ENCODE measurements at places on chromosomes 5 and 9.

DNA sequence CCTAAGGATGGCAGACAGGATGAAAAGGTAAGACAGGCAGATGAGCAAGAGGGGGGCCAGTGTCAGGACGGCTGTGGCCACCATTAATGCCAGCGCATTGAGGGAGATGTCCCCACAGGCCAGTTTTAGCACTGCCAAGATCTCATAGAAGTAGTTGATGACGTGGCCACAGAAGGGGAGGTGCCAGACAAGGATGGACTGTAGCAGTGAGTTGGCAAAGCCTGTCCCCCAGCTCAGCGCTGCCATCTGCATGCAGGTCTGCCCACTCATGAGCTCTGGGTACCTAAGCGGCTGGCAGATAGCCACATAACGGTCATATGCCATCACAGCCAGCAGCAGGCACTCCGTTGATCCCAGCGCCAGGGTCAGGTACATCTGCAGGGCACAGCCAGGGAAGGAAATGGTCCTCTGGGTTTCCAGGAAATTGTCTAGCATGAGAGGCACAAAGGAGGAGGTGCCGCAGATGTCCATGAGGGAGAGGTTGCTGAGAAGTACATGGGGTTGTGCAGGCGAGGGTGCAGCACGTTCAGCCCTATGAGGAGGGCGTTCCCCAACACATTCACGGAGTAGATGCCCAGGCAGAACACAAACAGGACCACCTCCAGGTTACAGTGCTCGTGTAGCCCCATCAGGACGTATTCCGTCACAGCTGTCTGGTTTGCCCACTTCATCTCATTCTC is 10.8 kb downstream of the OR13J1 start:
- no peak overlapping the region for H3K27ac ChIP-seq
- DNase-seq: no peak
- no peaks in the 10 kb centered on the region for H3K4me1 ChIP-seq
- H3K4me3 ChIP-seq: no peak overlapping the region
- H3K36me3 ChIP-seq: no peaks in the 10 kb centered on the region

- peak overlapping the region; percentile 74 for H3K4me3 ChIP-seq
- no peaks in the 10 kb centered on the region for H3K27me3 ChIP-seq
- H3K36me3 ChIP-seq: no peaks in the 10 kb centered on the region
- peaks cover 48% of the 10 kb centered on the region for H3K4me1 ChIP-seq
- no peak for DNase-seq
Measured at GRCh38 chr5:65102371-65102975, 333.7 kb downstream of the CWC27 start.

GRCh38 chr5:119398727-119399466 is 43.1 kb downstream of the TNFAIP8 start:
- peaks cover 51% of the 10 kb centered on the region for H3K36me3 ChIP-seq
- no peak overlapping the region for H3K4me3 ChIP-seq
- no peak for DNase-seq
- peak overlapping the region; percentile 96 for H3K27ac ChIP-seq

- H3K4me1 ChIP-seq: no peaks in the 10 kb centered on the region
- no peaks in the 10 kb centered on the region for H3K27me3 ChIP-seq
- H3K36me3 ChIP-seq: no peaks in the 10 kb centered on the region
Measured at GRCh38 chr5:33120671-33121070, 320.1 kb upstream of the TARS1 start.

- no peak for DNase-seq
- H3K27ac ChIP-seq: no peak overlapping the region
Measured at GRCh38 chr5:105397749-105398148, 1835.2 kb upstream of the NUDT12 start.

DNA sequence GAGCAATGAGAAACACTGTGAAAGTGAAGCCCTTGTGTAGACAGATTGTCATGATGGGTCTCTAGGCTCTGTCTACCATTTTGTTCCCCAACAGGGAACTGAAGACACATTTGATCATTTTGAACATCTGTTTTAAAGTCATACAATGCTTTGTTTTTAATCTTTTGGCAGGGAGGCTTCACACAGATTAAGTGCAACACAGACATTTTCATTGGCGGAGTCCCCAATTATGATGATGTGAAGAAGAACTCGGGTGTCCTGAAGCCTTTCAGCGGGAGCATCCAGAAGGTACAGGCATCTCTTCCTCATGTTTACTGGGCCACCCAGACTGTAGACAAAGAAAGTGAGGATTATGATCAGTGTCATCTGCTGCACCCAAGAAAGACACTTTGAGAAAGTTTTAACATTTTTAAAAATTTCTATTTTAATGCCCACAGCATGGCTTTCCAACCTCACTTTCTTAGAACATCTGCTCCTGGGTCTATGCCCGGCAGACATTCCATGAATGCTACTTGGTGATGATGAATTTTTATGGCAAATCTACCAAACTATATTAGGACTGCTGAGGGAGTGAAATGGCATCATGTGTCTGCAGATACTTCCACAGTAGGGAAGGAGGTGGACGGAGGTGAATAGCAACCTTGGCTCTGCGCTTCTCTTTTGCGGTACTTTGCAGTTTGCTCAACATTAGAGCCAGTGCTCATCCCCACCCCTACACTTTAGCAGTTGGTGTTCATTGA is 121.3 kb downstream of the LIFR start:
- H3K27ac ChIP-seq: no peak overlapping the region
- no peak overlapping the region for H3K4me3 ChIP-seq
- H3K4me1 ChIP-seq: no peaks in the 10 kb centered on the region
- no peak for DNase-seq

- peaks cover 14% of the 10 kb centered on the region for H3K4me1 ChIP-seq
- H3K27ac ChIP-seq: no peak overlapping the region
- no peak for DNase-seq
- H3K36me3 ChIP-seq: peaks cover 94% of the 10 kb centered on the region
- no peak overlapping the region for H3K4me3 ChIP-seq
Measured at GRCh38 chr9:37429441-37430285, 7.2 kb downstream of the GRHPR start.

DNA sequence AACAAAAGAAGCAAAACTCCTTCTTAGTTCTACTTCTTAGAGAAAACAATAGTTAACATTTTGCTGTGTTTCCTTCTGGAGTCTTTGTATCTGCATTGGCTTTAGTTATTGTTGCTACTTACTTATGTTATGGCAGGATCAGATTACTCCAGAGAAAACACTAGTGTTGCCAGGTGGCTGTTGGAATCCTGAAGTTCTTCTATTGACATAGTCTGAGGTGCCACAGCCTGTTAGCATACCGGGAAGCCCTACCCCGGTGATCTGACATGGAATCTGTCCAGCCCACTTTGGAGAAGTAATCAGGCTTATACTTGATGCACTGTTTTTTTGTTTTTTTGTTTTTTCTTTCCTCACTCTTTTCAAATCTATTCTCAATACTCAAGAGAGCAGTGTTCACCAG is 68.5 kb upstream of the CEP78 start:
- DNase-seq: no peak
- H3K4me3 ChIP-seq: no peak overlapping the region
- H3K4me1 ChIP-seq: no peaks in the 10 kb centered on the region
- H3K36me3 ChIP-seq: no peaks in the 10 kb centered on the region
- no peaks in the 10 kb centered on the region for H3K27me3 ChIP-seq
- no peak overlapping the region for H3K27ac ChIP-seq

- H3K36me3 ChIP-seq: no peaks in the 10 kb centered on the region
- H3K4me3 ChIP-seq: no peak overlapping the region
- no peaks in the 10 kb centered on the region for H3K4me1 ChIP-seq
- DNase-seq: no peak
Measured at GRCh38 chr5:13833440-13833839, 111.0 kb downstream of the DNAH5 start.

GRCh38 chr5:73451224-73452130 is 2.9 kb upstream of the FOXD1 start:
- no peak overlapping the region for H3K27ac ChIP-seq
- H3K36me3 ChIP-seq: no peaks in the 10 kb centered on the region
- H3K4me1 ChIP-seq: peaks cover 18% of the 10 kb centered on the region
- peak overlapping the region; percentile 33 for H3K4me3 ChIP-seq

DNA sequence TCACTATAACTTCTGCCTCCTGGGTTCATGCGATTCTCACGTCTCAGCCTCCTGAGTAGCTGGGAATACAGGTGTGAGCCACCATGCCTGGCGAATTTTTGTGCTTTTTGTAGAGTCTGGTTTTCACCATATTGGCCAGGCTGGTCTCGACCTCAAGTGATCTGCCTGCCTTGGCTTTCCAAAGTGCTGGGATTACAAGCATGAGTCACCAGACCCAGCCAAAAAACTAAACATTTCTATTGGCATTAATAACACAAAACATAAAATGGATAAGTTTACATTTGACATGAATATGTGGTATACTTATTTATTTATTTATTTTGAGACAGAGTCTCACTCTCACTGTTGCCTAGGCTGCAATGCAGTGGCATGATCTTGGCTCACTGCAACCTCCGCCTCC is 13.6 kb upstream of the REEP5 start:
- H3K27me3 ChIP-seq: no peaks in the 10 kb centered on the region
- DNase-seq: no peak
- no peaks in the 10 kb centered on the region for H3K36me3 ChIP-seq
- no peak overlapping the region for H3K27ac ChIP-seq
- peaks cover 23% of the 10 kb centered on the region for H3K4me1 ChIP-seq

- H3K4me3 ChIP-seq: no peak overlapping the region
- H3K27ac ChIP-seq: no peak overlapping the region
- H3K27me3 ChIP-seq: no peaks in the 10 kb centered on the region
- no peaks in the 10 kb centered on the region for H3K4me1 ChIP-seq
- no peak for DNase-seq
Measured at GRCh38 chr5:101846496-101846895, 449.6 kb downstream of the SLCO4C1 start.

GRCh38 chr9:134049772-134050588 is 17.8 kb downstream of the BRD3 start:
- DNase-seq: no peak
- no peak overlapping the region for H3K27ac ChIP-seq
- no peak overlapping the region for H3K4me3 ChIP-seq
- H3K36me3 ChIP-seq: peaks cover 77% of the 10 kb centered on the region
- no peaks in the 10 kb centered on the region for H3K4me1 ChIP-seq

DNA sequence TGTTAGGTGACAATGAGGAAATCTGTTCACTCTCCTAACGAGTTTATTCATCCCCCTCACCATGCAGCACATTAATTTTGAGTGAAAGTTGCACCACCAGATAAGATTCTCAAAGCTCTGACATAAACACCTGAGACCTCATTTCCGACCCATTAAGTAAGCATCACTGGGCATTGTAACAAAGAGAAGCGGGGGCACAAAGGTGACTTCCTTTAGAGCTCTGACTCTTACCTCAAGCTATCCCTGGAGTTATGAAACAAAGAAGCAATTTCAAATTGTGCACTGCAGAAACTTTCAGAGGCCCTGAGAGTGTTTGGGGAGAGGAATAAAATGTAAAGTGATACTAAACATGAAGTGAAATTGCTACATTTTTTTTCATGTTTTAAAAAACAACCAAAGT is 29.5 kb downstream of the C5orf15 start:
- H3K27ac ChIP-seq: no peak overlapping the region
- H3K27me3 ChIP-seq: no peaks in the 10 kb centered on the region
- H3K36me3 ChIP-seq: no peaks in the 10 kb centered on the region
- peaks cover 19% of the 10 kb centered on the region for H3K4me1 ChIP-seq
- DNase-seq: no peak

DNA sequence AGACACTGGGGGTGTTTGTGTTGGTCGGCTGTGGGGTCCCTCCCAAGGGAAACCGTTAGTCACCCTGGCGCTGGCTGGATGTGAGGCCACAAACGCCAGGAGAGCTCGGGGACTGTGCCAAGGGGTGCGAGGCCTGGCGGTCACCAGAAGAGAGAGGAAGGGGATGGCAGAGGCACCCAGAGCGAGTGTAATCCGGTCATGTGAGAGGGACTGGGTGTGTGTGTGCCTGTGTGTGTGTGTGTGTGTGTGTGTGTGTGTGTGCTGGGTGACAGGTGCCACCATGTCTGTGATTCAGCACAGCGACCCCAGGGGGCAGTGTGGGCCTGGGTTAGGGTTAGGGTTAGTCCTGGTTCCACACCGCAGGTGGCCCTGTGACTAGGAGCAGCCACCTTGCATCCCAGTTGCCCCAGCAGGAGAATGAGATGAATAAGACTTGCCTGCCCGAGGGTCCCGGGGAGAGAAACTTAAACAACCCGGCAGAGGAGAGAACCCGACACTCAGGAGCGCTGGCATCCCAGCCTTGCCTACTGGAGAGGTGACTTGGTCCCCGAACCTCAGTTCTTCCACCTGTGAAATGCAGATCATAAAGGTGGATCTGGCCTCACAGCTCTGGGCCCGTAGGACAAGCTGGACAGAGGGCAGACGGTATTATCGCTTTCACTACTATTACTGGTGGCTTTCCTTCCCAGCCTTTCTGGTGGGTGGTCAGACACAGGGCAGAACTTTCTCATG is 1.4 kb upstream of the ADAMTSL2 start:
- H3K4me1 ChIP-seq: peaks cover 12% of the 10 kb centered on the region
- H3K27me3 ChIP-seq: peaks cover 20% of the 10 kb centered on the region
- no peak overlapping the region for H3K27ac ChIP-seq

DNA sequence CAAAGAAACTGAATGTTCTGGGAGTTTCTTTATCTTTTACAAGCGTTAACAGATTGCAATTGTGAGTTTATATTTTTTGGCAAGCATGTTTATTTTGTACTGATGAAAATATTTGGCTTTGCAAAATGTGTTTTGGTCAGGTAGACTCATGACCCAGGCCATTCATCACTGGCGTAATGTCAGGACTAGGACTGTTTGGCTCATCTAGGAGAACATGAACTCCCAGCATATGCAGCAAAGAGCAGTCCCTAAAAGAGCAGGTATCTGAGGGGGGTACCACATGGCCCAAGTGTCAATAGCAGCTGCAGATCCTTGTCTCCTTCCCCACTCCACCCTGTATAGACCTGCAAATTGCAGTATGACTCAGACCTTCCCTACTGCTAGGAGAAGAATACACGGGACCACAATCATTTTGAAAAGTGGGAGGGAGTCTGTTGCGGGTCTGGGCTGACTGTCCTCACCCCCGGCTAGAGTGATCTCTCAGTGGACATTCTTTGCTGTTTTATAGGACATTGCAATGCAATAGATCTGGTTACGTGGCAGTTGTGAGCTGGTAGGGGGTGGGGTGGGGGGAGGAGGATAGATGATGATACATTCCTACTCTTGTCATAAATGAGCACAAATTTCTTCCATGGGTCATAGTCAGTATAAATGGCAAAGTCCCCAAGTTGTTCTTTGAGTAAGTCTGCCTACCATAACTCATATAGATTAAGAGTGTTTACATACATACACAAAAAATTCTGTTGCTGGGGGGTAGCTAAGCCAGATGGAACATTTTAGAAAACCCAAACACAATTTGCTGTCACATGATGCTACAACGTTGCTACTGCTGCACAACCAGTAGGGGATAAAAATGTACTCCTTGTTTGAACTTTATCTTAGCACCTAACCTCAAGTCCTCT is 20.8 kb upstream of the SNCAIP start:
- H3K27me3 ChIP-seq: no peaks in the 10 kb centered on the region
- H3K27ac ChIP-seq: no peak overlapping the region
- no peaks in the 10 kb centered on the region for H3K36me3 ChIP-seq

- H3K27ac ChIP-seq: no peak overlapping the region
- no peak overlapping the region for H3K4me3 ChIP-seq
- H3K27me3 ChIP-seq: peaks cover 63% of the 10 kb centered on the region
- peaks cover 12% of the 10 kb centered on the region for H3K4me1 ChIP-seq
- no peaks in the 10 kb centered on the region for H3K36me3 ChIP-seq
- DNase-seq: no peak
Measured at GRCh38 chr5:176730815-176731475, 79.4 kb upstream of the UNC5A start.
